ENCODE measurements at places on chromosomes 3 and 15.

- no peak for DNase-seq
Observed at GRCh38 chr3:123098426-123099330, 31.9 kb downstream of the PDIA5 start.

GRCh38 chr3:147421184-147421912, 12.2 kb downstream of the ZIC1 start:
- DNase-seq, result no peak

DNA sequence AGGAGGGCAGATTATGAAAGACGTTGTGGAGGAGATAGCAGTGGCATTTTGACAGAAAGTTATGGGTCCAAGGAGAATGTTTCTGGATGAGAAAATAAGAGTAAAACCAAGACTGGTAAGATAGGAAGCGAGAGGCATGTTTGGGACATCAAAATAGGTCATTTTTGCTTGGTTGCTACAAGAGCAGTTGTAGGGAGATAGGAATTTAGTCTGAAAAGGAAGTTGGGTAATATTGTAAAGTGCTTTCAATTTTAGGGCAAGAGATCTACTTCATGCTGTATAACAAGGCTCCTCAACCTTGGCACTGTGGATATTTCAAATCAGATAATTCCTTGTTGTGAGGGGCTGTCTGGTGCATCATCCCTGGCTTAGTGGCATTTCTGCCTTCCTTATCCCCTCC, 118.0 kb upstream of the DPH6 start:
- no peak for DNase-seq

- no peak for DNase-seq
Observed at GRCh38 chr3:30655187-30655812, 48.9 kb downstream of the TGFBR2 start.

DNA sequence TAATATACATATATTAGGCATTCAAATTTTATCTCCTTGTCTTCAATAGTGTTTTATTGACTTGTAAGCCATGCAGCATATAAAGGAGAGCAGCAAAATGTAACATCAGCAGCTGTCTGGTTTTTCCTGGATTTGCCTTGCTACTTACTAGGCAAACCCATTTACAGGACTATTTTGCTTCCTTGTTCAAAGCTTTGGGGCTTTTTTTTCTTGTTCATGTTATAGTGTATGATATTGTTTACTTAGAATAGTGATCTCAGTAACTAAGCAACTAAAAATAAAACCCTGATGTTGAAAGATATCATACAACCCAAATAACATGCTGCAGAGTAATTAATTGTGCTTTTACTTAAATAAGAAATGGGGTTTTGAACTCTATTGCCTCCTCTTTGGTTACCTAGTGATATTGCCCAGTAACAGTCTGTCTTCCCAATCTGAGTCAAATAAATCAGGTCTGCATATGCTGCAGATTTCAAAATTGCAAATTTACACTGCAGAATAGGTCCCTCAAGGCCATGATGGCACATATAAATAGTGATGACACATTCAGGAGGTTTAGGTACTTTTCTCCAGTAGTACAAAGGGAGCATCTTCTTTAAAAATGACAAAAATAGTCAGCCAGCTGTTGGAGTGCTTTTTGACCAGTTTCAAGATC, 578.1 kb upstream of the NECTIN3 start:
- DNase-seq, result no peak

DNA sequence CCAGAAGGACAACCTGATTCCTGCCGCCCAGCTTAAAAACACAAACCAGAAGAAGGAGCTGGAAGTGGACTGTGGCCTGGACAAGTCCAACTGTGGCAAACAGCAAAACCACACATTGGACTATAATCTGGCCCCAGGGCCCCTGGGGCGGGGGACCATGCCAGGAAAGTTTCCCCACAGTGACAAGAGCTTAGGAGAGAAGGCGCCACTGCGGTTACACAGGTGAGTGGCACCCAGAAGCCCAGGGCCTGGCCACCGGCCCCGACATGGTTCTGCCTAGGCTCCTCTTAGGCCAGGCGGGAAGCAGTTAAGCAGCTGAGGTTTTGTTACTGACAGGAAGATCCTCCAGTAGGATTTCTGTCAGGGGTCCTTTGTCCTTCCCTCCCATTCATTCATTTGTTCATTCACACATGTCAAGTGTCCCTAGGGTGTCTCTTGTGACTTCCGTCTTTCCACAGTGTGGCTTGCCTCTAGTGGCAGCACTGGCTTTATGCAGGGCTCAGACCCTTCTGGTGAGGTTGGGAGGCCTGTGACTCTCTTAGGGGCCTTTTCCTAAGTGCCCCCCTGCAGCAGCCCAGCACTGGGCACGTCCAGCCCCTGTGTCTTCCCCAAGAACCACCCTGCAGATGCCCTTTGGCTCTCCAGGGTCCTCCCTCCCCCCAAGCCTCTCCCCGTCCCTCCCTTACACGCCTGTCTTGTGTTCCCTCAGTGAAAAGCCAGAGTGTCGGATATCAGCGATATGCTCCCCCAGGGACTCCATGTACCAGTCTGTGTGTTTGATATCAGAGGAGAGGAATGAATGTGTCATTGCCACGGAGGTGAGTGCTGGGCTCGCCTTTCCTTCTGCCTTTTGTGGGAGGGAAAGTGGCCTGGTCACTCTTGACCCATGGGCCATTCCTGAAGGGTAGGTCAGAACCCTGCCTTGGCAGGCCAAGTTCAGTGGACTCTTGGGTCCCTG, 7.8 kb downstream of the DLL4 start:
- no peak for DNase-seq

GRCh38 chr15:57259568-57260040, 116.7 kb upstream of the CGNL1 start:
- peak; percentile 78 for DNase-seq

- DNase-seq, result no peak
Observed at GRCh38 chr15:77573802-77574201, 58.9 kb downstream of the LINGO1 start.

DNA sequence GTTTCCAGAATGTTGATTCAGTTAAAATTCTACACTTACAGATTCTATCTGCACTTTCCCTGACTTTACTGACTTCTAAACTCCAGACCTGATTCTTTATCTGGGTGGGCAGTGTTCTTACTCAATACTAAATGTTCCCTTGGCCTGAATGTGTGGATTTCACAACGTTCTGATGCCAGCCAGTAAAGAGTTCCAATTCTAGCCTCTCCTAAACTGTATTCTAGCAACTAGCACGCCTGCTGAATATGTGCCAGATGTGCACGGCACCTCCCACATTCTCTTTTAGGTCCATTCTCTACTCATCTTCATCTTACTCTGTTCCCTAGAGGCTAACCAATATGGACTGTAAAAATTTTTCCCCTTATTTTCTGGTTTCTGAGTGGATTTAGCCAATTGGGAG, 479.5 kb upstream of the AGTR1 start:
- DNase-seq, result no peak

GRCh38 chr3:27713435-27714145, 8.5 kb downstream of the EOMES start:
- DNase-seq, result no peak

GRCh38 chr3:13491206-13491974, 11.3 kb downstream of the HDAC11 start:
- no peak for DNase-seq

- no peak for DNase-seq
Observed at GRCh38 chr3:99659032-99659431, 20.6 kb downstream of the COL8A1 start.

GRCh38 chr3:114290911-114291901, 2.6 kb upstream of the TIGIT start:
- peak; percentile 18 for DNase-seq

DNA sequence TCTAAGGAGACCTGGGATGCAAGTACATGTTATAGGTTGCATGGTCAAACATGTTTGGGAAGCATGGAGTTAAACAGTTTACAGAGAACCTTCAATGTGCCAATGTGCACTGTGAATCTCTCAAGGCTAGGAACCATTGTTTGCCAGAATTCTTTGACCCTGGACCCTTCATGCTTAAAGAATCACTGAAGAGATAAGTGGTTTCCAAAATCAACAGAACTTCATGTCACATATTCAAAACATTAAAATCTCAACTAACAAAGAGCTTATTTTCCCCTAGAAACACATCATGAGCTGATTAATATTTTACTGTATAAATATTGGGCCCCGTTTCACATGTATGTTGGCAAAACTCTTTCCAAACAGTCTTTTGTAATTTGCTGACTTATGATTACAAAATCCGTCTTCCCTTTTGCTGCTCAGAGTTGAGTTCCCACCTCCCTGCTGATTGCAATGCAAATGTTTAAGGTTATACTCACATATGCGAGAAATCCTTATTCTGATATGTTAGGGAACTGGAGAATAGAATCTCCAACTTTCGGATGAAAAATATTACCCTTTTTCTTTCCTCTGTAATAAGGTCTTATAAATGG, 380.2 kb downstream of the DIPK2A start:
- no peak for DNase-seq

- DNase-seq, result no peak
Observed at GRCh38 chr15:38888701-38889221, 324.1 kb upstream of the RASGRP1 start.

- DNase-seq, result no peak
Observed at GRCh38 chr3:54215521-54215920, 93.2 kb downstream of the CACNA2D3 start.

- peak; percentile 49 for DNase-seq
Observed at GRCh38 chr3:9500108-9501050, 53.2 kb downstream of the LHFPL4 start.

GRCh38 chr15:41868321-41868720, 25.5 kb downstream of the SPTBN5 start:
- no peak for DNase-seq

DNA sequence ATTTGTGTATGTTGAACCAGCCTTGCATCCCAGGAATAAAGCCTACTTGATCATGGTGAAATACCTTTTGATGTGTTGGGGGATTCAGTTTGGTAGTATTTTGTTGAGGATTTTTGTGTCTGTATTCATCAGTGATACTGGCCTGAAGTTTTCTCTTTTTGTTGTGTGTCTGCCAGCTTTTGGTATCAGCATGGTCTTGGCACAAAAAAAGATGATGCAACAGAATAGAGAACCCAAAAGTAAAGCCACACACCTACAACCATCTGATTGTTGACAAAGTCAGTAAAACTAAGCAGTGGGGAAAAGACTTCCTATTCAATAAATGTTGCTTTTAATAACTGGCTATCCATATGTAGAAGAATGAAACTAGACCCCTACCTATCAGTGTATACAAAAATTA, 77.6 kb downstream of the TCF12 start:
- no peak for DNase-seq

All from left kidney (tissue), 8 donors.